Central memory CD4-positive, alpha-beta T cell (primary cell): ENCODE measurements at places on chromosomes 4 and X.
A peak's percentile ranks its signal among the peaks of the same experiment; 100 is the strongest.

DNA sequence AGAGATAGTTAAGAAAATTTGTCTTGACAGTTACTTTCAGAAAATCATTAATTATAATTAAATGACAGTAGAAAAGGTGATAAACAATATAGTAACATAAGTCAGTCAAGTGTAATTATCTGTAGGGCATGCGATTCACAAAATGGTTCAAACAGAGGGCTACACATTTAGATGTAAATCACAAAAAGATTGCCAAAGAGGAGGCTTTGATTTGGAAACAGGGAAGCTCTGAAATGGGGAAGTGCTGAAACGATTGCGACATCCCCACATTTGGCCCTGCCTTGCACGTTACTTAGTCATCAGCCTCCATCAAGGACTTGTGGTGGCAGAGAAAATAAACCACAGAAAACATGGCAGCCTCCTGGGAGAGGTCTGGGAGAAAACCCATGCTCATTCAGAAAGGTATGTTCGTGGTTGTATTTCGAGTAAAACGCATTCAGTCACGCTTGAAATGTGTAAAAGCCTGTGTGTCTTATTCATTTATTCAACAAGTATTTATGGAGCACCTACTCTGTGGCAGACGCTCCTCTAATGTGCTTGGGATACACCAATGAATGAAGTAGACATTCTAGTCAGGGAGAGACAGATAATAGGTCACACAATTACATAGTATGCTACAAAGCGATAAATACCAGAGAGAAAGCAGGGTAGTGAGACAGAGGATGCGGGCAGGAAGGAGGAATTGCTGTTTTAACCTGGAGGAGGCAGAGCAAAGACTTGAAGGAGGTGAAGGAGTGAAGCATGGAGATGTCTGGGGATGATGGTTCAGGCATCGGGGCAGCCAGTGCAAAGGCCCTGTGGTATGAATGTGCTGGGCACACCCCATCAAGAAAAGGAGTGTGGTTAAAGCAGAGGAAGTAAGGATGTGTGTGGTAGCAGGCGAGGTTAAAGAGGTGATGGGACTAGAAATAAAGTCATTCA lies 7.8 kb downstream of the RBM47 start:
- DNase-seq = no peak

GRCh38 chr4:89570931-89571330 lies 263.3 kb upstream of the GPRIN3 start:
- DNase-seq = no peak

DNA sequence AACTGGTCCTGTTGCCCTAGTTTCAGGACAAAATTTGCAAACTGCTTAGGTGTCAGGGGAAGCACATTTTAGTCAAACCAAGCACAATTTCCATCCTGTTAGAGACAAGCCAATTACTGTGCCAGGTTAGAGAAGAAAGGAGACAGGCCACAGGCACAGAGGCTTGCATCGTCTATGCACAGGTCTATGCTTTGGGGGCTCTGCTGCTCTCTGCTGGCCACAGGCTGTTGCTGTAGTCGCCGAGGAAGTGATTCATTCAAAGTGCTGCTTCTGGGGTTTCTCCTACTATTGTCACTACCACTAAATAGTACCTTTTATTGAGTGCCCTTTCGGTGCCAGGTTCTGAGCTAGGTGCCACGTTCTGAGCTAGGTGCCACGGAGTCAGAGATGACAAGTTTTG lies 45.5 kb downstream of the VGLL1 start:
- DNase-seq = peak; percentile 68

GRCh38 chr4:183888564-183888963 lies 16.5 kb upstream of the STOX2 start:
- DNase-seq = no peak

DNA sequence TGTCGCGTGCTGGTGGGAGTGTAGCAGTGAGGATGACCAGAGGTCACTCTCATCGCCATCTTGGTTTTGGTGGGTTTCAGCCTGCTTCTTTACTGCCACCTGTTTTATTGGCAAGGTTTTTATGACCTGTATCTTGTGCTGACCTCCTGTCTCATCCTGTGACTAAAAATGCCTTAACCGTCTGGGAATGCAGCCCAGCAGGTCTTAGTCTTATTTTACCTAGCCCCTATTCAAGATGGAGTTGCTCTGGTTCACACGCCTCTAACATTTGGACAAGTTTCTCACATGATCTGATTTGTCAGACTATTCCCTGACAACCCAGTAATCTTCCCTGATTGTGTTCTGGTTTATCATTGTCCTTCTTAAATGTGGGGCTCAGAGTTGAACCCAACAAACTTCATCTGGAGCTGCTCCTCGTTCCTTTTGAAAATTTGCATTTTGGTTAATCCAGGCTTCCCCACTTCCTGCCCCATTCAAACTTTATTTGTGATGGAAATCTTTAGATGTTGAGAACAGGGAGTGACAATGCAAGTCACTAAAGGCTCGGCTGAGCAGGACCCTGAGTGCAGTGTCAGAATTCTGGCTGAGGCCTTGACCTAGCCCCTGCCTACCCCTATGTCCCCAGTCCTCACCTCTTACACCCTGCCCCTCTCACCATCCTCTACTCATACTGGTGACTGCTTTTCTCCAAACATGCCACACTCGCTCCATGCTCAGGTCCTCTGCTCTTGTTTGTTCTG lies 226.8 kb downstream of the STIM2 start:
- DNase-seq = no peak
